HuH-7.5 (cell line): ENCODE measurements at places on chromosomes 12 and 14.
A peak's percentile ranks its signal among the peaks of the same experiment; 100 is the strongest.

DNA sequence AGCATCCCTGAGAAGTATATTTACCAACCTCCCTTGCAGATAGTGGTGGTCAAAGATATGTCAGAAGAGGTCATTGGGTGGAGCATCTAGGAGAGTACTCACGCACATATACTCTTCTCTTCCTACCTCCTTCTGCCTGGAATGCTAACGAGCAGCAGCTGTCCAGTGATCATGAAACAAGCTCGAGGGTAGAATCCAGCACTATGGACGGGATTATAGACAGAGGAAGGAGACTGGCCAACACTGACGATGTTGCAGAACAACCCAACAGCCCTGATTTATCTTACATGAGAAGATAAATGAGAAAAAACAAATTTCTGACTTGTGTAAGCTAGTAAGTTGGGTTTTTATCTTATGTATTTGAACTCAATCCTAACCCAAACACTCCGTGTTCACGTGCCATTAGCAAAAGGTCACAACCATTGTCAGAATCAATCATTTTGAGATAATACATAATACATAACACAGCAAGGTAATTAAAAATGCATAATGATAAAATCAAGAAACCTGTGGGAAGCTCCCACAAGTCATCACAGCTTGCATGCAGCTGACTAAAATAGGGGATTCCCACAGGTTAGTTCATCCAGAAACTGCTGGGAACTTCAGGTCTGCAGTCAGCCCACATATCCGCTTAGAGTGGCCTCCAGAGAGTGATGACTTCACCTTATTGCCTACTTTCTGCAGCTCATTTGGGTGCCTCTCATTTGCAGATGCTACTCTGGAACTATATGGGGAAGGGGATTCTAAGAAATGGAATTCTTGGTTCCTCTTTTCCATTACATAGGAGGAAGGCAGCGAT lies 36.3 kb upstream of the STK38L start:
- DNase-seq: no peak

- no peak for DNase-seq
Observed at GRCh38 chr14:29085546-29085945, 319.0 kb downstream of the FOXG1 start.

- DNase-seq: no peak
Observed at GRCh38 chr12:2323532-2324255, 270.9 kb downstream of the CACNA1C start.

GRCh38 chr12:16307856-16308475 lies 30.5 kb upstream of the SLC15A5 start:
- DNase-seq: no peak

- no peak for DNase-seq
Observed at GRCh38 chr12:66066137-66066928, 64.2 kb downstream of the LLPH start.

DNA sequence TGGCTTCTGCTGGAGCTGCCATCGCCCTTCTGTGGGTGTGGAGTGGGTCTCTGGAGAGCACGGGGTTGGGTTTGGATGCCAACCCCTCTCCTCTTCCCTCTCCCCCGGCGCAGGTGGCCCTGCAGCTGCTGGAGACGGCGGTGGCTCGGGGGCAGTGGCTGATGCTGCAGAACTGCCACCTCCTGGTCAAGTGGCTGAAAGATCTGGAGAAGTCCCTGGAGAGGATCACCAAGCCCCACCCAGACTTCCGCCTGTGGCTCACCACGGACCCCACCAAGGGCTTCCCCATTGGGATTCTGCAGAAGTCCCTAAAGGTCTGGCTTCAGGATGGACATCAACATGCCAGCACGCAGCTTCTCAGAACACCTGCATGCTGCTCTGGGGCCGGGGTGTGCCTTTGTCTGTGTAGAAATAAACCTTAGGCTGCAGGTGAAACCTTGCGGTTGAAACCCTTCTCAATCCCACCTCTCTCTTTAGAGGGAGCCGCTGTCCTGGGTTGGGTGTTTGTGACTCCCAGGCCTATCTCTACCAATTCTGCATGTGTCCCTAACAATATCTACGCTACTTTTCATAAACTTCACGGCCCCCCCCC lies 44.3 kb downstream of the CCDC92 start:
- DNase-seq: no peak

GRCh38 chr12:99824900-99825542 lies 159.7 kb downstream of the ANKS1B start:
- no peak for DNase-seq

DNA sequence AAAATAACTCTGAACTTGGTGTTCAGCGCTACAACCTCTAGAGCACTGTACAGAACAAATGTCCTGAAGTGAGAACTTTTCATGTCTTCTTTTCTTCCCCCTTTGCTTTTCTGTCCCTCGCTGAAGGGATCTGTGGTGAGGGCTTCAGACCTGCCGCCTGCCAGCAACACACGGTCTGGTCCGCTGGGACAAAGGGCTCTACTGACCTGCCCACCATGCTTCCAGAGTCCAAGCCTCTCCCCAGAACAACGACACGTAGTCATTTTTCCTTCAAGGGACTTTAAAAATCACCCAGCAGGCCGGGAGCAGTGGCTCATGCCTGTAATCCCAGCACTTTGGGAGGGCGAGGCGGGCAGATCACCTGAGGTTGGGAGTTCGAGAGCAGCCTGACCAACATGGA lies 140.4 kb downstream of the EFCAB11 start:
- DNase-seq: no peak

DNA sequence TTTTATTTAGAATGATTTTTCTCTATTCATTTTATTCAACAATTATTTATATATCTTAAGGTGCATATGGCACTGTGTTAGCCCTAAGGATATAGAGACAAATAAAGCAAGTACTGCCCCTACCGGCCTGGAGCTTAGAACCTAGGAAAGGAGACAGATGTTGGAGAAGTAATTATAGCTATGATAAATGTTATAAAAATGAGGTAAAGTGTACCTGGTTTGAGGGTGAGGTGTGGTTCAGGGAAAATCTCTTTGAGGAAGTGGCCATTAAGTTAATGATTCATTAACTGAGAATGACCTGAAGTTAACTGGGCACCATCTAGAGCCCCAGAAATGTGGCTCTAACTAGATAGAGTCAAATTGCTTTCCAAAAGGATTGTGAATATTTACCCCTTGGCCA lies 31.9 kb downstream of the CDKL1 start:
- DNase-seq: no peak

DNA sequence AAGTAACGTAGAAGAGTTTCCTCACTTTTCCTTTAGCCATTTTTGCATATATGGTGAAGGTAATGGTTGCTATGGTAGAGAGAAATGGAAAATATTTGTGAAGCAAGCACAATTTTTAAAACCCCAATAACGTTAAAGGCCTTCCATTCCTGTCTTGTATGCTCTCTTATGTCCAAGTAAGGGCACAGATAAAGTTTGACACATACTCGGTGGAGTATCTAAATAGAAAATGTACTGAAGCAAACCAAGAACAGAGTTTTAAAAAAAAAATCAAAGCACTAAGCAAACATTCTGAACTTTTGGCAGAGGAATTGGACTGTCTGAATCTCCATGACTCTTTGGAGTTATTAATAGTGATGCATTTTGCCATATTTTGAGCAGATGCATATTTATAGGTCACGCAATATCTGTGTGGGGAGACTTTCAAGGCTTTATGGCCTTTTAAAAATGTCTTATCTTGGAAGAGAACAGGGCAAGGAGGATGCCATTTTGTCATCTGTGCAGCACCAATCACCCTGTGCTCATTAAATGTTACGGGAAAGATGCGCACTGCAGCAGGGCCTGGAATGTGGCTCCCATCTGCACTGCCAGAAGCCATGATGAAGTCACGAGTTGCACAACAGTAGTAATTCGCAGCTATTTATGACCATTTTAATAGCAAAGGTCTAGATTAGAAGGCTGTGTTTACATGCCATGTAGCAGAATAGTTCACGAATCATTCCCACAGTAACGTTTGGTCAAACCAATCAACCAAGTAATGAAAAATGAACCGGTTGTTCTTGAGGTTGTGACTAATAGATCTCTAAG lies 23.3 kb upstream of the AMIGO2 start:
- no peak for DNase-seq

GRCh38 chr14:76773956-76774820 lies 12.9 kb downstream of the VASH1 start:
- DNase-seq: no peak

DNA sequence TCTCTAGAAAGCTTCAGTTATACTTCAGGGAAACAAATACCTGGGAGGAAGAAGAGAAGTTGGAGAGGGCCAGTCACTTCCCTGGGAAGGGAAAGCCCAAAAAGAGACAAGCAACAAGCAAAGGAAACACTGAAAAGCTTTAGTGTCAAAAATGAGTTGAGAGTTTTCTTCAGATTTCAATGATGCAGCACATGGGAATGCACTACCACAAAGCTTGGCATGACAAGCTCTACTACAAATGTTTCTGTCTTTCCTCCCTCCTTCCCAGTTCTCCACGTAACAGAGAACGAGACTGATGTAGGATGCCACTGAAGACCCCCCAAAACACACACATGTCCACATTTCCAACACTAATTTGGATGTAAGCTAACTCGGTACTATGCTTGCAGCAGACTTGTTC lies 26.8 kb upstream of the ADAMTS20 start:
- no peak for DNase-seq

DNA sequence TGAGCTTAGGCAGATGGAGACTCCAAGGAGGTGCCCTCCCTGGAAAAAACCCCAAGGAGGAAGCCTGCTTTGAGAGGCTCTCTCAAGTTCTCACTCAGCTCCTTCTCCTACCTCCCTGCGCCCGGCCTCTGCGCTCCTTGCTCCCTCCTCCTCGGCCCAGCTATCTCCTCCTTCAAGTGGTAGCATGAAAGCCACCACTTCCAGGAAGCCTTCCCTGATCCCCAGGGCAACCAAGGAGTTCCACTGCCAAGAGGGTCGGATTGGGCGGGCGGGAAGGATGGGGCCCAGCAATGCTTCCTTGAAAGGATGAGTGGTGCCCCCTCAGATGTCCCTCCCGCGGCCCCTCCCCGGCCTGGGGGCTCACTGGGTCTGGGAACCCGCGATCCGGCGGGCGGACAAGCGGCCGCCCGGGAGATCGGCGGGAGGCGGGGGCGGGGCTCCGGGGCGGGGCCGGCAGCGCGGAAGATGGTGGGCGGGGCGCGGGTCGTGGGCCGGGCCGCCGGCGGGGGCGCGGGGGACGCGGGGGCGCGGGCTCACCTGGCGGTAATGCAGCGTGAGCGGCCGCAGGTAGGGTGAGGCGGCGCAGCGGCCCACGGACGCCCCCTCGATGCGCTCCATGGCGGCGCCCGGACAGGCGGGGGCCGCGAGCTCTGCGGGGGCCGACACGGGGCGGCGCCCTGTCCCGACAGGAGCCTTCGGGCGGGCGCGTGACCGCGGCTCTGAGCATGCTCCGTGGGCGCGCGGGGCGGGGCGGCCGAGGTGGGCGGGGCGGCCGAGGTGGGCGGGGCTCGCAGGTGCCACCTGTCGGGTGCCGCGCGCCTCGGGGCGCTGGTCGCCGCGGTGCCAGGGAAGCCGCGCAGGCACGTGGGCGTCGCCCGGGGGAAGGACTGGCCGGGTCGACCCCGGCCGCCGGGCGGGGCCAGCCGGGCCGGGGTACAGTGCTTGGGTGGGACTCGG lies at the start of gene NUDT14:
NUDT14 (minus strand) TSS at position 721 of the 957 bp plus-strand sequence; CDS start at position 618, 103 bp downstream.
- DNase-seq: peak; percentile 94

- DNase-seq: no peak
Observed at GRCh38 chr12:128617304-128617833, 206.4 kb downstream of the SLC15A4 start.

DNA sequence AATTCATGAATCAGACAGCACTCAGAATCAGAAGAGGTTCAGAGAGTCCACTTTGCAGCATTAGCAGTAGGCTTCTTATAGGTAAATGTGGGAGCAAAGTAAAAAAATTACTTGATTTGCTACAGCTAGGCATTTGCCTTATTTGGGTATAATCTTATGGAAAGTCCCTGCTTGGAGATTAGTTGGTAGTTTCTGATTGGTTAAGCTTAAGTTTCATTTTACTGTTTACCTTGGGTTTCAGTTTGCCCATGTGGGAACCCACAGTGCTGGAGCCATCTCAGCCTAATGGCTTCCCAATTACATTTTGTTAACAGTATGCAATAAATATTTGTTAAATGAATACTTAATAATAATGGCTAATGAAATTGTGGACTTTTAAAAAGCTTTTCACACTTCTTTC lies 311.0 kb upstream of the FLRT2 start:
- no peak for DNase-seq

GRCh38 chr14:20618271-20618749 lies 23.2 kb downstream of the OR6S1 start:
- no peak for DNase-seq

GRCh38 chr12:131929581-131930456 lies 743 bp downstream of the PUS1 start:
- DNase-seq: peak; percentile 77

- no peak for DNase-seq
Observed at GRCh38 chr14:93957751-93958566, 18.4 kb downstream of the ASB2 start.

DNA sequence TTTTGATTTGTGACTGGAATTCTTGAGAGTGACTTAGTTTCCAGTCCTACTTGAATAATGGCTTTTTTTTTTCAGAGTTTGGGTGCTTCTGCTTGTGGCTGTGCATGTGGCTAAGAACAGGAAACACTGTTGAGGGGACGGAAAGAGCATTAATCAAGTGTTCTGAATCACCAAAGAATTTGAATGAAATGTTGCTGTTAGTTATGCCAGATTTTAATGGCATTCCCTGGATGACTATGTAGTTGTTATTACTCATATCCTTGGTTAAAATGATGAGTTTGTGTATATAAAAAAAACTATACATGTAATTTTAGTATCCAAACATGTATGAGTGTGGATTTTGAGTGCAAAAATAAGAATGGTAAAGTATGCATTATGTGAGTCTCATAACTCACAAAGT lies 347.9 kb downstream of the BCAT1 start:
- no peak for DNase-seq
